NCI-H2029 treated with DMSO at 0.1 percent for 48 hours (cell line): ENCODE measurements at places on chromosomes 13 and 19.

DNA sequence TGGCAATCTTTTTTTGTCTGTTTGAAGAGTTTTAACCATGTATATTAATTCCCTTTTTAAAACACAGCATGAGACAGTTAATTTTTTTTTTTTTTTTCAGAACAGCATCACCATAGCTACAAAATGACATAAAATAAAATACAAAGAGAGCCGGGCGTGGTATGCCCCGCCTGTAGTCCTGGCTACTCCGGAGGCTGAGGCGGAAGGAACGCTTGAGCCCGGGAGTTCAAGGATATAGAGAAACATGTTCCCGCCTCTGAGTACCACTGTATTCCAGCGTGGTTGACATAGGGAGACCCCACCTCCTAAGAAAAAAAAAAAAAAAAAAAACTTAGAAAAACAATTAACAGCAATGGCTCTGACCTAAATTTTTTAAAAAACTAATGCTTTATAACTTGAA, 10.0 kb upstream of the INSR start:
- no peak for DNase-seq

DNA sequence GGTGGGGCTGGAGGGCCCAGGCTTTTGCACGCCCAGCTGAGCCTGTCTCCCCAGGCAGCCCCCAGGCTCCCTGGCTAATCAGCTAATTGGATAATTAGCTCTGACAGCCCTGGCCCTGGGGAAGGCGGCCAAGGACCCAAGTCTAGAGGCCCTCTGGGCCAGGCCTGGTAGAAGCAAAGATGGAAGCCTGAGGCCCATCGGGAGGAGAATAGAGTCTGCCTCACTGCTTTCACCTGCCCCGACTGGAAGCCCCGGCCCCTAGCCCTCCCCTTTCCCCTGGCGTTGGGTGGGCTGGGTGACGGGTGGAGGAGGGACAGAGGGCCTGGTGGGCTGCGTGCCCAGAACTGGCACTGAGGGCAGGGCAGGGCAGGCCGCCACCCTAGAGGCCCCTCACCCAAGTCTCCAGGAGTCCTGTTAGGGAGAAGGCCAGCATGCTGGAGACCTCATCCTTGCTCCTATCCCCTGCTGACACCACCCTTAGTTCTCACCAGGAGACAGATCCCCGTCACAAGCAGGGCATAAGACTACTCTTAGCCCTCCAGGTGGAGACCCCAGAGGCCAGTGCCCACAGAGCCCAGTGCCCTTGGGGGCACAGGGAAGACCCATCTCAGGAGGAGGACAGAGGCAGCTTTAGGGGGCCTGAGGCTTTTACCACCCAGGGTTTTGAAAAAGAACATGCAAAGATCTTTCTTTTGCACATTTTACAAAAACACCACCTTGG, 12.0 kb downstream of the LYL1 start:
- DNase-seq, result no peak

- no peak for DNase-seq
Measured at GRCh38 chr13:110628952-110629701, 13.8 kb downstream of the NAXD start.

DNA sequence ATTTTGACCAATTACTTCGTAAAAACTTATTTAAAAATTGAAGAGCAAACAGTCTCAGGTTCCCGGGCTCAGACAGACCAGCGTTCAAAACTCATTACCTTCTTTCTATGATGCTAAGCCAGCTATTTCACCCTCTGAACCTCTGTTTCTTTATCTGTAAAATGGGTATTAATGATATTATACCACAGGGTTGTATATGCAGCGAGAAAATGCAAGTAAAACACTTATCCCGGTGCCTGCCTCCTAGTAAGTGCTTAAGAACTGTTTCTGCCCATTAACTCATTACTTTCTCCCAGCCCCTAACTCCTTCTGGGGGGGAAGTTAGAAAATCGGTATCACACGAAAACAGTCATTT, 410 bp upstream of the PAK4 start:
- no peak for DNase-seq

DNA sequence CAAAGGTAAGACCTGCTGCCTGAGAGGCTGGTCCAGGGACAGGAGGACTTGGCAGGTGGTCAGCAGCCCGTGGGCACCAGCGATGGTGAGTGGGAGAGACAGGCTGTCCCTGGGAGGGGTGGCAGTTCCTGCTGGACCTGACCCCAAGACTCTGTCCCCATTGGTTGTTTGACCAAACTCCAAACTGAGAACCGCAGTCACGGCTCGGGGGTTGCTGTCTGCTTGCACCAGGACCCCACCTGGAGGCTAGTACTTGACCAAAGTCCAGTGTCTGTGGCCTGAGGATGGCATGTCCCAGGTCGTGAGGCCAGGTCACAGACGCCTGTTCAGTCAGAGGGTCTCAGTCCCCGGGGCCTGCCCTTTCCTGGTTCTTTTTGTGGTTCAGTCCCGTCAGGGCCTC, 9.9 kb upstream of the ZNF14 start:
- no peak for DNase-seq

DNA sequence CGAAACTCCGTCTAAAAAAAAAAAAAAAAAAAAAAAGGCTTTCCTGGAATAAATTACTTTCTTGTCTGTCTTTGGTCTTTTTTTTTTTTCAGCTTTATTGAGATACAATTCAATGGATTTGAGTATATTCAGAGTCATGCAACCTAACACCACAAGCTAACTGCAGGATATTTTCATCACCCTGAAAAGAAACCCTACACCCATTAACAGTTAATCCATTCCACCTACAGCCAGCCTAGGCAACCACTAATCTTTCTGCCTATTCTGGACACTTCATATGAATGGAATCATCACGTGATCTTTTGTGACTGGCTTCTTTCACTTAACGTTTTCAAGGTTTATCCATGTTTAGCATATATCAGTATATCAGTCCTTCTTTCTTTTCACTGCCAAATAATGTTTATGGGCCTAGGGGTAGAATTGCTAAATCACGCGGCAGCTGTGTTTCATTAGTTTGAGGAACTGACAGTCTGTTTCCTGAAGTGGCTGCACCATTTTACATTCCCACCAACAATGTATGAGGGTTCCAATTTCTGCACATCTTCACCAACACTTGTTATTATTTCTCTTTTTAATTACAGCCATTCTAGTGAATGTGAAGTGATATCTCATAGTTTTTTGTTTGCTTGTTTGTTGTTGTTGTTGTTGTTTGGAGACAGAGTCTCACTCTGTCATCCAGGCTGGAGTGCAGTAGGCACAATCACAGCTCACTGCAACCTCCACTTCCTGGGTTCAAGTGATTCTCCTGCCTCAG, 19.9 kb downstream of the LRFN3 start:
- DNase-seq, result no peak

DNA sequence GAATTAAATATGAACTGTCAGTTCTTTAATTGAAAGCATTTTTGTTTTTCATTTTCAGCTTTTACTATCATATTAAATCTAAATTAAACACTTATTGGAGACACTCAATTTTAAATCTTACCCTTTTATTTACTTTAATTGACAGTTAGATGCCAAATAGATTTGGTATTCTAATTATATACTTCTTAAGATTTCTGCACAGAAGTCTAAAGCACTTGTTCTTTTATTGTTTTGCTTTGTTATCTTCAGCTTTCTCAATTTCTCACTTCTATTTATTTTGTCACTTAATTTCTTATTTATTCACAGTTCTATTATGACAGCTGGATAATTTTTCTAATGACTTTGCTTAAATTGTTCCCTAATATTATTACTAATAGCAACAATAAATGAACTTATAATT, 1397.3 kb upstream of the MIR17HG start:
- no peak for DNase-seq
